ENCODE measurements at places on chromosomes 5 and 9.

- DNase-seq, result no peak
Measured at GRCh38 chr9:137470785-137471184, 11.7 kb upstream of the NSMF start.

DNA sequence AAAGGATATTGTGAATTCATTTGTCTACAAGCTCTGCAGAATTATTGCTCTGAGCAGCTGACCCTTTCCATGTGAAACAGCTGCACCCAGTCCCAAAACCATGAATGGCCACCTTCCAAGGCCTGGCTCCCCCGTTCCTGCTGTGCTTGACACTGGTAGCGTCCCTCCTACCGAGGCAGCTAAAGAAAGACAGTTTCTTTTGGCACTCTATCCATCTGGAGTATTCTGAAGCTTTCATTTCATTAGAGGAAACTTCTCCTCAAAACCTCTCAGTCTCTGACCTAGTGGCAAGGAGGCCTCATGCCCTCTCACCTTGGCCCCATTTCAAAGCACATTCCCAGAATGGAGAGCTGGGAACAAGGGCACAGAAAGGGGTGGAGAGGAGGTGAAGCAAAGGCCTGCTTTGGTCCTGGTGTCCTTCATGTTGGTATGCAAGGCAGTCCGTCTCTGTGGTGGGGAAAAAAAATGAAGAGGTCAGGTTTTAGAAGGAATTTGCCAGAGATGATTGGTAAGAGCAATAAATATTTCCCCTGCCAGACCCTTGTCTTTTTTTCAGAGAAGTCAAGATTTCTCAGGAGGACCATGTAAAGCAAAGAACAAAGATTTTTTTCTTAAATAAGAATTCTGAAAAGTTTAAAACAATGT, 232.0 kb downstream of the RFK start:
- no peak for DNase-seq

DNA sequence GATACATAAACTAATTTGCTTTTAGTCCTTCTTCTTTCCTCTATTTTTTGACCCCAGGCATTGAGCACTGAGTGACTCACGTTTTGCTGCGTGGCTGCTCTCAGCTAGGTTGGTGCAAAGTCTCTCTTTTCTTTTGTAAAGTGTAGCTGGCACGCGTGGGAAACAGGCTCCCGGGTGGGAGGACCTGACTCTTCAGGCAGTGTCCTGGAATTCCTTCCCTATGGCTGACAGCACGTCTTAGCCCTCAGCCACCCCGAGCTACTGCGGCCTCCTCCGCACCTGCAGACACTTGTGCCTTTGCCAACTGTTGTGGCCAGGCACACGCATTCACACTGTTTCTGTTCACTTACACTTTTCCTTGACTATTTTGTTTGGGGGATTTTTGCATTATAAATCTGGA, 877 bp upstream of the SCGB3A1 start:
- DNase-seq, result no peak

- DNase-seq, result no peak
Measured at GRCh38 chr9:93007529-93008058, 50.9 kb upstream of the SUSD3 start.

- no peak for DNase-seq
Measured at GRCh38 chr5:137146402-137146890, 352.7 kb downstream of the SPOCK1 start.

GRCh38 chr5:93845376-93845775, 104.0 kb upstream of the POU5F2 start:
- DNase-seq, result no peak

GRCh38 chr5:89721353-89721752, 688.2 kb downstream of the CETN3 start:
- no peak for DNase-seq

GRCh38 chr9:111599955-111600343, 502 bp upstream of the PTGR1 start:
- DNase-seq, result no peak

DNA sequence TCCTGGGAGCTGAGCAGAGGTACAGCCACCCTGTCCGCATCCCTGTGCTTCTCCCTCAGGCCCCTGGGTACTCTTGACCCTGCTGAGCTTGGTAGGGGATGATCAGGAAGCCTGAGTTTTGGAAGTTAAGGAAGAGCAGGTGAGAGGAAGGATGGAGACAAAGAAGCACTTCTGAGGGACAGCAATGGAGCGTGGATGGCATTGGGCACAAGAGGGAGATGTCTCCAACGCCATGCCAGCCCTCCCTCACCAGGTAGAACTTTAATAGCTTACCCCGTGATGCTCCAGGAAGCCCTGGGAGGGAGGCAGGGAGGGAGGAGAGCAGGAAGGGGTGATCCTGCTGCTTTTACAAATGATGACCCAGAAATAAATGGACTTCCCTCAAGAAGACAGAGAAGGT, 29.9 kb upstream of the SMU1 start:
- DNase-seq, result no peak

DNA sequence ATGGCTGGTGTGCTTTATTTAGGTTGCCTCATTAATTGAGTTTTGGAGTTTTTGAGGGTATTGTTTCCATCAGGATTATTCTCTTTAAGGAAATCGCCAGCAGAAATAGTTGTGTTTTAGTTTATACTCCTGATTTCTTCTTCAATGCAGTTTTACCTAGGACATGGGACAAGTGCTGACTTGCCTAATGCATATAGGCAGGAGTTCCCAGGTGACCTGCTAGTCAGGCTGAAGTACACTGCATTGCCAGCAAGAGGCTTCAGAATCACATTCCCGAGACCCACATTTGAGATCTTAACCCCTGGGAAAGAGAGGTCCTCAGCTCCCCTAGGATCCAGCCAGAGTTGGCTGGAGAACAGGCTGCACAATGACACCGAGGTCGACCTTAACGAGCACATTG, 1.5 kb upstream of the OR1N2 start:
- DNase-seq, result no peak

DNA sequence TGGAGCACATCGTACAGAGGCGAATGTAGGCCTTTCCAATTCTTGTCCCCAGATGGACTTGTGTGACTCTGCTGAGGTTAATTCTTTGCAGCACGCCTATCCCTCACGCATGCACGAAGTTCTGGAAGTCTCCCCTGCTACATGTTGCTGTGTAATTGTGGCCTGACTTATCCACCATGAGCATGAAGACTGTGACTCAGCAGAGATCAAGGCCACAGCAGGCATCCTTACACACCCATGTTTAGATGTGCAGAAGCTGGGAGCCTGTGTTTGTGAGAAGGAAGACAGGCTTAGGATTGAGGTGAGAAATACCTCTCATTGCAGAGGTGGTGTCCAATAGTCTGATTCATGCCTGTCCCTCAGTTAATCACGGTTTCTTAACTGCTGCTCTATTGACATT, 135.6 kb downstream of the ICE1 start:
- DNase-seq, result no peak

- no peak for DNase-seq
Measured at GRCh38 chr5:130278136-130278535, 373.9 kb downstream of the CHSY3 start.

- DNase-seq, result no peak
Measured at GRCh38 chr5:151146061-151146460, 11.5 kb downstream of the ANXA6 start.

- DNase-seq, result no peak
Measured at GRCh38 chr9:1732670-1733069, 282.5 kb upstream of the SMARCA2 start.

- no peak for DNase-seq
Measured at GRCh38 chr5:104111632-104112031, 549.0 kb upstream of the NUDT12 start.

GRCh38 chr5:66551945-66552344, 44.2 kb upstream of the MAST4 start:
- no peak for DNase-seq

DNA sequence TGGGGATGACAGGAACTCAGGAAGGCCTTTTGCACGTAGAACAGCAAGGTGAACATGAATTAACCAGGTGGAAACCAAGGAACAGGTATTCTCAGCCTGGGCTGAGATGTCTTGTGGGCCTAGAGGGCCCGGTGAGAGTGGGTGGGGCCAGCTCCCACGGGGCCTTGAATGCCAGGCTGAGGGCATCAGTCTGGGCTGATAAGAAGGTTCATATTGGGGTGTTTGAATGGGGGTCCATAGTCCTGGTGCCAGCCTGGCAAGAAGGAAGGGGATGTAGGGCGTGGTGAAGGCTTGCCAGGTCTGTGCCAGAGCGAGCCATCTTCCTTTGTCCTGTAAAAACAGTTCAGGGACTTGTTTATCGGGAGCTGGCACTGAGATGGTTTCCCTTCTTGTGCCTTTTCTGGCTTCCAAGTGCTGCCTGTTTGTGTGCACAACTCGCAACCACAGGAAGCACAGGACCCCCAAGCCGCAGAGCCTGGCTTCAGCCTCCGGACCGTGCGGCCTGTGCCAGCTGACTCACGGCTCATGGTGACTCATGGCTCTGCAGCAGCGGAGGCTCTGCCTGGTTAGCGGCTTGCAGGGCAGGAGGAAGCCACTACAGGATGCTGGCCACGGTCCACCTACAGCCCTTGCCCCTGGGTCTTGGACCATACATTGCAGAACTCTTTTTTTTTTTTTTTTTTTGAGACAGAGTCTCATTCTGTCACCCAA, 2.4 kb downstream of the CARD19 start:
- no peak for DNase-seq

GRCh38 chr5:5638211-5638610, 215.7 kb downstream of the ICE1 start:
- no peak for DNase-seq

DNA sequence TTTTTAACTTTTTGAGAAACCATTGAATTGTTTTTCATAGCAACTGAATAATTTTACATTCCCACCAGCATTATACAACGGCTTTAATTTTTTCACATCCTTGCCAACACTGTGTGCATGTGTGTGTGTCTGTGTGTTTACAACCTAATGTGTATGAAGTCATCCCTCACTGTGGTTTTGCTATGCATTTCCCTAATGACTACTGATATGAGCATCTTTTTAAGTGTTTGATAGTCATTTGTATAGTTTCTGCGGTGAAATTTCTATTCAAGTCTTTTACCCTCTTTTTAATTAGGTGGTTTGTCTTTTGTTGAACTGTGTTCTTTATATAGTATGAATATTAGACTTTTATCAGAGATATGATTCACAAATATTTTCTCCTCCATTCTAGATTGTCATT, 263.1 kb upstream of the COX7C start:
- DNase-seq, result no peak

- no peak for DNase-seq
Measured at GRCh38 chr9:117706421-117707116, 2.4 kb downstream of the TLR4 start.

DNA sequence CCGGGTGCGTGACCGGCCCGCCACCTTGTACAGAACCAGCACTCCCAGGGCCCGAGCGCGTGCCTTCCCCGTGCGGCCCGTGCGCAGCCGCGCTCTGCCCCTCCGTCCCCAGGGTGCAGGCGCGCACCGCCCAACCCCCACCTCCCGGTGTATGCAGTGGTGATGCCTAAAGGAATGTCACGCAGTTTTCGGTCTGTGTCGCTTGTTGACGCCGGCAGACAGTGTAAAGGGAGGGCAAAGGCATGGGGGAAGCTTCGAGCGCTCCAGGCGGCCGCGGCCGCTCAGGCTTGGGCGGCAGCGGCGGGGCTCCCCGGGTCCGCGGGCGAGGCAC, 1.3 kb downstream of the LRRC26 start:
- DNase-seq, result no peak

GRCh38 chr9:135303280-135303647, 176.3 kb upstream of the PPP1R26 start:
- no peak for DNase-seq

DNA sequence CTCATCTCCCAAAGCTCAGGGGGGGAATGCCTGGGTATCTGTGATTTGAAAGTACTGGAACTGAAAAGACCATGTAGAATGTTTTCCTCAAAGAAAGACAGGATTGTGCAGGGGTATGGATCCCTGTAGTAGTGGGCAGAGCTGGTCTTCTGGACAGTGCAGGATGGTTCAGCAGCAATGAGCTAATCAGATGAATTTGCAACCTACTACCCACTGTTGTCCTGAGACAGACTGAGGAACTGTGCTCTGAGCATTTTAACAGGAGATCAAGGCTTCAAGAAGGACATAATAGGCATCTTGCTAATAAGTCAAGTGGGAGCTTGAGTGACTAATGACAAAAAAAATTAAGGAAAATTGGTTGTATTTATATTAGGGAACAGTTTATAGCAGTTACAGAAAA, 61.7 kb downstream of the FYB1 start:
- no peak for DNase-seq

DNA sequence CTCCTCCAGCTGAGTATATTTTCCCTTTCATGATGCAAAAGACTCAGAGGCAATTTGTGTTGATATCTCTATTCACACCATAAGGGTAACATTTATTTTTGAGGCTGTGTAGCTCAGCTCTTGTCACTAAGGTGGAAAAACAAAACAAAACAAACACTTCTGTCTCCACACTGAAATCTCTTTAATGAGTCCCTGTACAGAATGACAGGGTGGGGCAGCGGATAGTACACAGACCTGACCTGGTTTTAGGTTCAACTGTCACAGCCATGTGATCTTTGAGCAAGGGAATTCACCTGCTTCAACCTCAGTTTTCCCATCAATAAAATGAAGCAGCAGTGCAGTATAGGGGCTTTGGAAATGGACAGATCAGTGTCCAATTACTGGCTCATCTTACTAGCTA, 29.3 kb downstream of the TLR4 start:
- no peak for DNase-seq

DNA sequence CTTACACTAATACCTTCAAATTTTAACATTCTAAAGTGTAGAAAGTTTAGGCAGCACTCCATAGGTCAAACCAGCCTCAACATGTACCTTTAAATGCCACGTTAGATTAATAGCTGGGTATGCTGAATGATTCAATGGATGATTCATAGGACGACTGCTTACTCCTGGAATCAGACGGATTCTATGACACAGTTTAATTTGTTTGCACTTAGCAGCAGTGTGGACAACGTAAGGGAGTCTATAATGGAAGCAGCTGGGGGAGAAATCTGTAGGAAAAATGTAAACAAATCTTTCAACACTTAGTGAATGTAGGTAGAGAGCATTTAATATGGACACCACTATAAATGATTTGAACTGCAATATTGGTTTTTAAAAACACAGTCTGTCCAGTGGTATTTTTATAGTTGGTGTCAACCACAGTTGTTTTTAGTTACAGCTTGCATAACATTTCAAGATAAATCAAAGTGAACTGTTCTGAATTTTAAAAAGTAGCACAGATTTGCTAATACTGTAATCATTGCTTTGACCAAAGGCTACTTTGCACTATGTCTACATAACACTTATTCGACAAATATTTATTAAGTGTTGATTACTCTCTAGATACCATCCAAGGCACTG, 701.5 kb upstream of the MEF2C start:
- DNase-seq, result no peak

DNA sequence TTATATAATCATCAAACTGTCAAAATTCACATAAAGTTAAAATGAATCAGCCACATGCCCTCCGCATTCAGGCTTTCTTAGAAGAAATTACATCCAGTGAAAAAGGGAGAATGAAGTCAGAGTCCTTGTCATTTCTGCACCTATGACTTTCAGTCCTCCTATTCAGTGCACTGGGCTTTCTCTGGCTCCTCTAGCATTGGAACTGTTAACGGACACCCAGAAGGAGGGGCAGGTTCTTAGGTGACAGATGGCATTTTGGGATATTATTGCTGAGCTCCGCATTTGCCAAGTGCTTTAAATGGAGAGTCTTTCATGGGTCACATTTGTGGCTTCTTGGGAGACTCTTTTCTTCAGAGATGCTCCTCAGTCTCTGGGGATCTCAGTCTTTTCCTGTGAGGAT, 40.0 kb downstream of the ADAMTS19 start:
- no peak for DNase-seq

GRCh38 chr9:114606068-114606467, 5.0 kb upstream of the TMEM268 start:
- DNase-seq, result no peak

Data from germinal center (tissue), 1 donor.